Urothelium cell line (cell line): ENCODE measurements at places on chromosomes 11 and 22.

- DNase-seq: no peak
These were observed 70.7 kb downstream of the ANO5 start for GRCh38 chr11:22263613-22264012.

- peak; percentile 40 for DNase-seq
These were observed 59.8 kb upstream of the WNT7B start for GRCh38 chr22:46036558-46037408.

DNA sequence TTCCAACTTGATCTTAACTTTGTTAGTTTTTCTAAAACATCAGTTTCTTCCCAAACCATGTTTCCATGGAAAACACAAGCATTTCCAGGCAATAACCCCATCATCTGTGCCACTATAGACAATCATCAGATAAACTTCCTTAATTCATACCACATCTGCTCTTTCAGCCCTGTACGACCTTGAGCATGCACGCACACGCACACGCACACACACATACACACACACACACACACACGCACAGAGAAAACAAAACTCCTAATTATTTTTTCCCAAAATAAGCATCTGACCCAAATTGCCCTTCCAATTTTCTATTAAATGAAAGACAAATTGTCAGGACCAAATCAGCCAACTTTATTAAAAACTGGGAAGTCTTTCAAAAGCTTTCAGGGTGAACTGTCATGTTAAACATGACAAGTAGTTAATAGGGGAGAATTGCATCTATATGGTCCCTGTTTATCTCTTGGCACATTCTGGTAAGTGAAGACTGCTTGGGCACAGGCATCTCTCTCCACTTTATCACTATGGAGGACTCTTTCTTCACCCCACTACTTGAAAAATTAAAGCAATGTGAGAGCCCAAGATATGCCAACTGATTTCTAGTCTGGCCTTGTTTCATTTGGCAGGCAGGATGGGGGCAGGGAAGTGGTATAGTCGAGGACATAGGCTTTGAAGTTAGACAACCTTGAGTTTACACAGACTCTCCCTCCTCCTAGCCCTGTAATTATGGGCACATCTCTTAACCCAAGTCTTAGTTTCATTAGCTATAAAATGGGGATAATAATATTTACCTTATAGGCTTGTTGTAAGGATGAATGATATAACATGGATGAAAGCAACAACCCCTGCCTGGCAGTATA lies 15.1 kb downstream of the ADM start:
- DNase-seq: no peak

GRCh38 chr11:19598876-19599486 lies 113.7 kb upstream of the NAV2 start:
- no peak for DNase-seq

DNA sequence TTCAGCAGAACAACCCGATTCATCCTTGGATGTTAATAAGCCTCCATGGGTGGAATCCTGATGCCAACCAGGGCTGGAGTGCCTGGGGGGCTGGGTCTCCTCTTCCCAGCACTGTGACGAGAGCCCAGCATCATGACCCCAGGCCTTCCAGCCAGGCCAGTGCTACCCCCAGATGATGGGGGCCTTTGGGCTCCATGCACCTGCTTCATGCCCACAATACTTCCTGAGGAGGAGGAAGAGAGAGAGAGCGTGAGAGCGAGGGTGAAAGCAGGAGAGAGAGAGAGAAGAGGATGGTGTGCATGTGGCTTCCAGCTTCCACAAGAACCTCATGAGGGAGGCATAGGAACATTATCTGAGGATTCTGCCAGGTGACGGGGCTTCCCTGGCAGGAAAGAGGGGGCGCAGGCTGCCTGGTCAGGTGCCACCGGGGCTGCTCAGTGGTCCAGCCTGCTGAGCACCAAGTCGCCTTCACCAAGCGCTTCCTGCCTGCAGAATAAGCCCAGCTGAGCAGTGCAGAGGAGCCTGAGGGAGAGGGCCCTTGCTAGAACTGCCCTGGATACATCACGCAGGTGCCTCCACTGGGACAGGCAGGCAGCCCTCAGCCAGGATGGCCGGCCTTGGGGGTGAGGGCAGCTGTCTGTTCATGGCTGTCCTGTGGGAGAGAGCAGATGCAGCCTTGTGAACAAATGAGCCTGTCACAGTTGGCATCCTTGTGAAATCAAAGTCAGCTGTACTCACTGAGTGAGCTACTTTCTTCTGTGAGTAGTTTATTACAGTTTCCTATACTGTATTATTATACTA lies 243.3 kb upstream of the B3GAT1 start:
- no peak for DNase-seq

- DNase-seq: no peak
These were observed 5.5 kb upstream of the RGL4 start for GRCh38 chr22:23685205-23685784.

DNA sequence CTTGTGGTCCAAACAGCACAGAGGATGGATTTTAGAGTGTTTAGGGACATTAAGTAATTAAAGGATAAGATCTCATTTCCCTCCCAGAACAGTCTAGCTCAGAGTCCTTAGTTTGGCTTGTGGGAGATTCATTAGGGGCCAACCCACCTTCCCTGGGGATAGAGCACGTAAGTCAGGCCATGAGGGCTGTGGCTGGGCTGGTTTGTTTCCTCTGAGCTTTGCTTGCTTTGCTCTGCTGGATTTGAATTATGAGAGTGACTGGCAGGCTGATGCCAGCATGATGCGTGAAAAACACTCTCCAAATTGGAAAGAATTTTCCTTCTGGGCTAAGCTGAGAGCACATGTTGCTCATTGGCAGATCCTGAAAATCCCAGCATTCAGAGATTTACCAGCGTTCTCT lies 84.7 kb upstream of the HEPHL1 start:
- no peak for DNase-seq

DNA sequence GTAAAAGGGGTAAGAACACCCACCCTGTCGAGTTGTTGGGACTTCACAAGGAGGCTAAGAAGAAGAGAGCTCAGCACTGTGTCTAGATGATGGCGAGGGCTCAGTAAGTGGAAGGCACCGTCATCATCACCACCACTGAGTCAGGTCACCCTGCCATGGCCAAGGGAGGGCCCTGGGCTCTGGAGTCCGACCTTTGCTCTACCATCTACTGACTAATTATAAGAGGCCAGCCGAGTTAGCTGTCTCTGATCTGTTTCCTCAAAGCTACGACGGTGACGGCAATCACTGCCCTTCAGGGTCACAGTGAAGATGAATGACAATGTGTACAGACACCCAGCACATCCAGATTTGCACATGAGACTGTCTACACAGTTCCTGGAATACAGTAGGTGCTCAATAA lies 29.3 kb downstream of the KIAA0930 start:
- DNase-seq: no peak

GRCh38 chr22:43955883-43956782 lies 891 bp downstream of the SAMM50 start:
- no peak for DNase-seq
